ENCODE measurements at places on chromosomes 3 and 15.

GRCh38 chr15:67841513-67841762, 1.6 kb upstream of the RNU6-1 start:
- DNase-seq = no peak

DNA sequence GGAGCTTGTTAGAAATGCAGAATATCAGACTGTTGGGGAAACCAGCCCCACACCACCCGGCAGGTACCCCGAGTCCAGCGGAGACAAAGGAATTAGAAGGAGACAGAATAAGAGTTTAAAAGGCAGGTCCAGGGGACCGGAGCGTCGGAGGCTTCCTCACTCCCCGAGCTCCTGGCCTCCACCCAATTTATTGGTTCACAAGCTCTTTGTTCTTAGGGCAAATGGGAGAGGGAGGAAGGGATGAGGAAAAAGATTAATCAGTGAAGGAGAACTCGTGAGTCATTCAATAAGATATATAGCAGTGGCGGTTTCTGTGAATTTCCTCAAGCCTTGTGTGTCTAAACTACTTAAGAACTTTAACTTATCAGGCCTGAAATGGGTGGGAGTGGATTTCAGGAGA, 32.1 kb upstream of the WDR72 start:
- DNase-seq = no peak

GRCh38 chr3:192817506-192817905, 90.2 kb upstream of the FGF12 start:
- DNase-seq = no peak

DNA sequence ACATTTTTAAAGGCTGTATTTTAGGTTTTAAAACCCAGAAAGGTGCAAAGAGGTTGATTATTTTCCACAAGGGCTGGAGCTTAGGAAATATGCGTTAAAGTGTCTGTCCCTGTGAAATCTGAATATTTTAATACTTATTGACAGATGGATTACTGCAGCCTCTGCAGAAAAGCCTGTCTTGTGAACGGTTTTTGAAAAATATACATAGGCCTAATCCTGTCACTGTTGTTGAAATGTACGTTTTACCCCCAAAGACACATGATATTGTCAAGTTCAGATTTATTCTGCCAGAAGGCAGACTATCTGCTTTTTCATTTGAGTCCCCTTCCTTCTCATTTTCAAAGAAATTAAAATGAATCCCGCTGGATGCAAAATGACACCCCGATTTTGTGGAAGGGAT, 2.2 kb upstream of the BCL6 start:
- DNase-seq = no peak

GRCh38 chr15:90049666-90050604, 48.8 kb downstream of the ZNF710 start:
- DNase-seq = no peak
